ENCODE measurements at places on chromosomes 4 and X. TPM values are rescaled to one million over a fixed set of nuclear protein-coding genes. Genes with fewer than 3 reads are reported as not detected.

DNA sequence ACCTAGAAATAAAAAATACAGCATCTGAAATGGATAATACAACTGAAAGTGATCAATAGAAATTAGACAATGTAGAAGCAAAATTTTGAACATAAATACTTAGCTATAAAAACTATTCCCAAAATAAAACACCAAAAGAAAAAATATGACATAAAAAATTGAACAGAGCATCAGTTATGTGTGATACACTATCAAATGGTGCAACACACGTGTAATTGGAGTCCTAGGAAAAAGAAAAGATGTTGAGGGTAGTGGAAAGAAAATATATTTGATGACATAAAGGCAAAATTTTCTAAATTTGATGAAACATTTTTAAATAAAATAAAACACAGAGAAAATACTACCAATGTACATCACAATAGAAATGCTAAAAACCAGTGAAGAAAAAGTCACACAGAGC is 63.1 kb downstream of the NPY2R start:
- no peak for DNase-seq

- no peak for DNase-seq
Observed at GRCh38 chr4:22884157-22884556, 191.4 kb downstream of the GBA3 start.

PCDH11X gene
- 2.2 TPM for total RNA-seq

- peak; percentile 40 for DNase-seq
Observed at GRCh38 chr4:184432127-184432922, 42.0 kb downstream of the IRF2 start.

- peak; percentile 36 for DNase-seq
Observed at GRCh38 chrX:55489314-55490009, at the start of gene USP51. Gene USP51, minus strand, starts transcription at chrX:55489848. Its CDS starts 909 bp downstream, at chrX:55488939.

Data from glutamatergic neuron (in vitro differentiated cells).